Left renal pelvis (tissue), 4 donors: ENCODE measurements at places on chromosomes 3 and 15.

GRCh38 chr3:178492491-178492890, 43.7 kb upstream of the KCNMB2 start:
- DNase-seq, result no peak

DNA sequence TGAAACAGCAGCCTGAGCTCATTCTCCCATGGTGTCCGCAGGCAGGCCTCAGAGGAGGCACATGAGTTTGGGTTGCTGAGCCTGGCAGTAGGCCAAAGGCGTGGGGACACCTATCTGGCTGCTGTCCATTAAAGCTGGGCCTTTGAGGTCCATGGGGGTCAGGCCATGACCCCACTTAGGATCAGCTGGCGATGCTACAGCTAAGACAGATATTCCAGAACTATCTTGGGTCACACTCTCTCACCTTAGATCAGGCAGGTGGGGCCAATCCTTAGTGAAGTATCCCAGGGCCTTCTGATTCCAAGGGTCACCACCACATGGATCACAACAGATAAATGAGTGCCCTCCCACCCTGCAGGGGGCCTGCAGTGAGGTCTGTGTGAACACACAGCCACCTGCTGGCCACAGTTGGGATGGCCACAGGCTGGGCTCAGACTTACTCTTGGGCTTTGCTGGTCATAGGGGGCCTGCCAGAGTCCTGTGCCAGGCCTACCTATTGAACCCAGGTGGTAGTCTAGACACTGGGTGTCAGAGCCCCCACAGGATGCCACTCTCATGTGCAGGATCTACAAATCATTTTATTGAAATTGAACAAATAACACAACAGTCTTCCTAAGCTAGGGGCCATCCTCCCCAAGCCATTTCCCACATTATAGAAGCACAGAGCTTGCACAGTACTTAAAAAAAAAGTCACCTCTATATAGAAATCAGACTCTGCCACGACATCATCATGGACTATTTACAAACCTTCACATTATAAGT, 2.0 kb upstream of the HYAL2 start:
- no peak for DNase-seq

DNA sequence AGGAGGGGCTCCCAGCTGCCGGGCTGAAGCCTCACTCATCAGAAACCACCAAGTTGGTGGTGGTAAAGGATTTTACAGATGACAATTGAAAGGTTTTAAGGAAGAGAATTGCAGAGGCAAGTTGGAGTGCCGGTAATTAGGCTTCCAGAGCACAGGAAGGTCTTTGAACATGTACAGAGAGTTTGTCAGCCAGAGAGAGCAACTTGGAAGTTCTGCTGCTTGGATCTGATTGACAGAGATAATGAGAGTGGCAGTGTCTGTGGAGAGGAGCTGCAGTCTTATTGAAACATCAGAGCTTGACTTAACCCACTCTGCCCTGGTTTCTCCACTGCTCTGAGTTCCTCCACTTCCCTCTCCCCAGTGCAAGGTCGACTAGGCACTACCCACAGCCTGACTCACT, 448.6 kb downstream of the EPHB1 start:
- DNase-seq, result no peak

GRCh38 chr3:29153811-29154210, 127.1 kb upstream of the RBMS3 start:
- no peak for DNase-seq

- DNase-seq, result no peak
Observed at GRCh38 chr15:39414201-39414600, 166.7 kb upstream of the THBS1 start.

DNA sequence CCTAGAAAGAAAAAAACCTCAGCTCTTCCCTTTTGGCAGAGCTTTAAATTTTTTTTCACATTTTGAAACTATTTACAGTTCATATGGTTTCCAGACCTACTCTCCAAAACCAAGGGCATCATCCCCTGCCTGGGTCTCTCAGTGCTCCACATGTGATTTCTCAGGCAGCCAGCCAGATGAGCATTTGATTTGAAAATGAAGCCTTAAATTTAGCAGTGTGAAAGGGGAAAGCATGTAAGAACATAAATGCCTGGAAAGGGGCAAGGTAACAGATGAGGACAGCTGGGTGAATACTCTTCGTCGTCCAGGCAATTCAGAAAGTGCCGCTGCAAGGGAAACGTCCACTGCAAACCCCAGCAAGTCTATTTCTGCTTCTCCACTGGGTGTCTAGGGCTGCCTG, 94.8 kb downstream of the ATP8B4 start:
- DNase-seq, result no peak

GRCh38 chr3:117893638-117894037, 1141.0 kb downstream of the IGSF11 start:
- DNase-seq, result no peak

GRCh38 chr3:139839014-139839413, 96.0 kb upstream of the CLSTN2 start:
- no peak for DNase-seq

- no peak for DNase-seq
Observed at GRCh38 chr3:13389378-13389777, 30.7 kb downstream of the NUP210 start.

DNA sequence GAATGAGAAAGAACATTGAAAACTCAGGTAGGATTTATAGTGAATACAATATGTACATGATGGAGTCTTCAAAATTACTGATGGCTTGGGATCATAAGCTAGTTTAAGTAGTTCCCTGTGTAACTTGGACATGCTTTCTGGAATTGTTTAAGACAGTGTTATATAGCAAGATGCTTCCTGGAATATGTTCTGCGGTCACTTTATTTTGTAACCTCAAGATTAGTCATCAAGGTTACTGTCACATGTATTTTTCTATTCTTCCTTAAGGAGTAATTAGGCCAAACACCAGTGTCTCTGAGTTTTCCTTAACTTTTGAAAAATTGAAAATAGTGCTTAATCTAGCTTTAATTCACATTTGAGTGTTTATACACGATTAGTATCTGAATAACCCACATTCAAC, 760.3 kb upstream of the ARRDC4 start:
- no peak for DNase-seq

- DNase-seq, result no peak
Observed at GRCh38 chr15:62757535-62757934, 285.0 kb upstream of the TPM1 start.

DNA sequence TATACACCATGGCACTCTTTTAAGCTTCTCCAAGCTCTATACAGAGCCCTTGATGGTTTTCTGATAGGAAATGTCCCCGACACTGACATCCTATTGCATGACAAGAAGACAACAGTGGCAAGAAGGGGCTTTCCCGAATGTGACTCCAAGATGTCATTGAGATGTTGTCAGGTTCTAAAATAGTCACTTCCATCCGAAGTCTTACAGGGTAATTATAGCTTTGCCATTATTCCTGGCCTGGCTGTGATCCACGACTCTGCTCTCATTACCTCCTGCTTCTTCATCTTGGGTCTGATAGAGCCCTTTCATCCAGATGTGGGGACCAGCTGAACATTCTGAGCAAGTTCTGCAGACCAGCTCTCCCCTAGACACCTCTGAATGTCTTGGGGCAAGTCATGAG, 40.6 kb upstream of the ADAMTS9 start:
- DNase-seq, result no peak

DNA sequence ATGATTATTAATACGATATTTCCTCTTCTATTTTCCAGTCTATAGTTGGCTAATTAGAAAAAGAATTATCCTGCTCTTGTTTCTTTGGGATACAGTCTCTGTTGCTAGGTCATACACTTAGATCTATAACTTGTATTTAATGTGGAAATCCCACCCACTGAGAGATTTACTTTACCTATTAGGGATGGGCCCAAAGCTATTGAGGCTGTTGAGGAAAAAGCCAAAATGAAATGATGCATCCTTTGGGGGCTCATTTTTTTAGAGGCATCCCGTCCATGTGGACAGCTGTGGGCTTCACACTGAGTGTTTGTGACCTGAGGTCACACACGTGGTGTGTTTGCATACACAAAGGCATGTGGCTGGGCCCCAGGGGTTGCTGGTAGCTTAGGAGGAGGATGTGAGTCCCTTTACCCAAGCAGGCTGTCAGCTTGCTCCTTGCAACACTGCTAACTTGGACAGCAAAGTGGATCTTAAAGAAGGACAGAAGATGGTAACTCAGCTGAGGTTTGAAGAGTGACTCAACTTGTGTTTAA, 477.4 kb downstream of the AGBL1 start:
- DNase-seq, result no peak

DNA sequence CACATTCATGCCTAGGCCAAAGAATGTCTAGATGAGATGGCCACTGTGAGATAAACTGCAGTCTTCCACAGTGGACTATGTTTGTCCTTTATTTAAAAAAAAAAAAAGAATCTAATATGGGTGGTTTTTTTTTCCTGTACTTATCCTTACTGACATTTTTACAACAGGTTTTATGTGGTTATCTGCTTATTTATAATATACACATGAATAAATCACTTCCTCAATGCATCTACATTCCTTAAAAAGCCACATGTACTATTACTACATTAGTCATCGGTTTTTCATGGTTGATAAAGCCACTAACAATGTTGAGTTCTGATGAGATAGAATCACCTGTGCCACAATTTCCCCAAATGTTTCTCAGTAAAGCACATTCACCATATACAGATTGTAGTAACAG, 341.3 kb upstream of the THBS1 start:
- no peak for DNase-seq

DNA sequence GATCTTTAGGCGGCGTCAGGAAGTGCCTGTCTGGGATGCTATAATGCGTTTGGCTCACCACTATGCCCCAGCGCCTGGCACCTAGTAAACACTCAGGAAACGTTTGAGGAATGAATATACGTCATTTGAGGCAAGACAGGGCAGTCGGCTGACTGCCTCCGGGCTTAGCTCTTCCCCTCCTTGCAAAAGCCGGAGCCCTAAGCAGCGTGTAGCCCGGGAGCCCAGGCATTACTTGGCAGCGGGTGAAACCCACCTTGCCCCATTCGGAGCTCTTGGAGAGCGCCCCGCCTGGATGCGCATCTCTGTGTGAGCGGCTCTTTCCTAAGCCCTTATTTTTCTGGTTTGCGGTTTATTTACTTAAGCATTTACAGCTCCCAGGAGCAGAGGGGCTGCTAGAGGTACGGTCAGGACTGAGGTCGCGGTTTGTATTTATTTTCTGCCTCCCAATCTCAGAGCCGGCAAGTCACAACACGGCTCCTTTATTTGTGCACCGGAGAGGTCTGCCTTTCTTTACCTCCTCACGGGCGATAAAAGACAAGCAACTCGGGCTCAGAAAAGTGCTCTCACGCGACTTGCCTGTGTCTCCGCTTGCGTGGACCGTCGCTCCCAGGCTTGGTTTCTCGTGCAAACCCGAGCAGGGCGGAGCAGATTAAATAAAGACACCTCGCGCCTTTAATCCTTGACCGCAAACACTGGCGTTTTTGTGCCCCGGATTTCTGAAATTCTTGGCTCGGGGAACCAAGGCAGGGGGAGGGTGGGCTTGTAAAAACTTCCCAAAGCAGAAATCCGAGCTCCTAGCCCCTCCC, 737 bp upstream of the ITPR1 start:
- no peak for DNase-seq

DNA sequence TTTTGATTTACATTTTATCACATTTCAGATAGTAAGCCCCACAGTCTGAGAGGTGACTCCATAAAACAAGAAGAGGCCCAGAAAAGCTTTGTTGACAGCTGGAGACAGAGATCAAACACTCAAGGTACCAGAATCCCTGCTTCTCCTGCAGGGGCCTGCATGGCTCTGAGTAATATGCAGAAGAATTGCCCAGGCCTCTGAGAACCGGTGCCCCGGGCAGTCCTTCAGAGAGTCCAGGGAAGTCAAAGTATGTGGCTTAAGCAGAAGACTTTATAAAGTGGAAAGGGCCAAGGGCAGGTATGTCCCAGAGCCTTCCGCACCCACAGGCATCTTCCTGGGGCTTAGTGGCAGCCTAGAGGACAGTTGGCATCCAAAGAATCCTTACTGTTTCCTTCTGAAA, 12.8 kb downstream of the ATRIP start:
- DNase-seq, result no peak

GRCh38 chr15:69315402-69316110, 16.8 kb downstream of the PAQR5 start:
- no peak for DNase-seq
